ENCODE measurements at places on chromosomes 7 and 10.

- DNase-seq, result no peak
Measured at GRCh38 chr7:46508583-46508982, 587.5 kb upstream of the IGFBP3 start.

DNA sequence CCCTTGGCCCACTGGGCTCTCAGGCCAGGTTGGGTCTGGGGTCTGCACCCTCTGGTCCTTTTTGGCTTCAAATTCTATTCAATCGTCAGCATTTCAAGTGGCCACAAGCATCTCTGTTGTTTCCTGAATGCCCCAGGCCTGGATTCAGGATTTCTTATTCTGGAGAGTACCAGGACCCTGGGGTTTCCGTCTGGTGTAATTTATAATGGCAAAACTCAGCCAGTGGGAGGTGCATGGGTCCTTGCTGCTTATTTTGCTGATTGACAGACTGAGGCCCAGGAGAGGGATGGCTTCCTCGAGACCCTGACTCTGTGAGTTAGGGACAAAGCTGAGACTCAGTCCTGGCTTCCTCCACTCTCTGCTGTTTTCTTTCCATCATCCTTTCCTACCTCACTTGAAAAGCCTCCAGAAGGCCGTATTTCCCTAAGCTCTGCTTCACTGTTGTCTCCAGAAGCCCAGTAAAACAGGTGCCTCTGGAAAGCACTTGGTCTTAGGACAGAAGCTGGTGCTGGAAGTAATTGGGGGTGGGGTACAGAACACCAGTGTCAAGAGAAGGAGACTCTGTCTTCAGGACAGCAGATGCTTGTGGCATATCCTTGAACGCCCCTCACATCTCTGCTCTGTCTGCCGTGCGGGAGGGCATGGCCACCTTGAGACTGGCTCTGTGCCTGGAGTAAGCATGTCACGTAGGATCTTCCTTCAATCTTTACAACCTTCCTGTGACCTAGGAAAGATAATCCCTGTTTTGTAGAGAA is 39.4 kb upstream of the SH2D4B start:
- DNase-seq, result peak; percentile 12

- DNase-seq, result no peak
Measured at GRCh38 chr10:34151931-34152330, 663.2 kb downstream of the PARD3 start.

GRCh38 chr10:75861582-75861981 is 430.2 kb downstream of the LRMDA start:
- no peak for DNase-seq

- DNase-seq, result no peak
Measured at GRCh38 chr7:128876586-128876977, 13.9 kb downstream of the ATP6V1F start.

DNA sequence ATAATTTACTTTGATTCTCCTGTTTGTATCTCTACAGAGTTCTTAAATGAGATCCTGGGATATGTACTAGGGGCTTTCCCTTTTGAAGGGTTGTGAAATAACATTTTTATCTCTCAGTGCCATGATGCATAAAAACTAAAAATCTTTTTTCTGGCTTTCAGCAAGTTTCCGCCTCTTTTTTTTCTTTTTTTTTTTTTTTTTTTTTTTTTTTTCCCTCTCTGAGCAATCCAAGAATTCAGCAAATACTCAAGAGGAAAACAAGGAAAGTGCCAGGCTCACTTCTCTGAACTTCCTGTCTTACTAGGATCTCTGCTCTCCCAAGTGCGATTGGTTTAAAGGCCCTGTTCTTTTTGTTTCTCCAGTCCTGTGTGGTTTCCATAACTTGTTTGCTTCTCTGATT is 79.9 kb downstream of the HYCC1 start:
- peak; percentile 74 for DNase-seq

DNA sequence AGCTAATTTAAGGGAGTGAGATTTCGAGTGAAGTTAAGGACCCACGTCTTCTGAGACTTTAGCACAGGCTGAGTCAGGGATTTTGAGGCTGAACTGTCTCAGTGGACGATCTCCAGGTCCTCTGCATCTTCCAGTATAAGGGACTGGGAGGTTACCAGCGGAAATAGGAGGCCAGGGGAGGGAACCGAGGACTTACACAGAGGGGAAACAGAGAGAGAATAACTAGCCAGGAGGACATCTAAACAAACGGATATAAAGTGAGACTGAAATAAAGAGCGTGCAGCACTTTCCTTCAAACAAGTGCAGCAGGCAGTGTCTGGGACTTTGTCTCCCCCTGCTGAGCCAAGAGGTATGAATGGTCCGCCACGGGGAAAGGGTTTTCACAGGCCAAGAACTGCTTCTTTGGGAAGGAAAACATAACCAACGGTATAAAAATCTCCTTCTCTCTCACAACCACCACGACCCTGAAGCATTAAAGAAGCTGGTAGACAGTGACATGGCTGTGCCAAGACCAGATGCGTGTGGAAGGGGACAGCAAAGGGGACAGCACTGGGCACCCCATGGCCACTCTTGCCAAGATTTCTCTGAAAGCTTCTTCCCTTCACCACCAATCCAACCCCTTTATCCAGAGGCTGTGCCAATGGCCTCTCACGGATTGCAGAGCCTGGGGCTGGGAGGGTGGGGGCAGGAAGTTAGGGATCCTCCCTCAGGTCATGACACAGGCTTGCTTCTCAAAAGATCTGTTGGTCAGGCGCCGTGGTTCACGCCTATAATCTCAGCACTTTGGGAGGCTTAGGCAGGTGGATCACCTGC is 72.0 kb downstream of the SLC37A3 start:
- DNase-seq, result peak; percentile 58
